ENCODE measurements at places on chromosomes 11 and 22.

DNA sequence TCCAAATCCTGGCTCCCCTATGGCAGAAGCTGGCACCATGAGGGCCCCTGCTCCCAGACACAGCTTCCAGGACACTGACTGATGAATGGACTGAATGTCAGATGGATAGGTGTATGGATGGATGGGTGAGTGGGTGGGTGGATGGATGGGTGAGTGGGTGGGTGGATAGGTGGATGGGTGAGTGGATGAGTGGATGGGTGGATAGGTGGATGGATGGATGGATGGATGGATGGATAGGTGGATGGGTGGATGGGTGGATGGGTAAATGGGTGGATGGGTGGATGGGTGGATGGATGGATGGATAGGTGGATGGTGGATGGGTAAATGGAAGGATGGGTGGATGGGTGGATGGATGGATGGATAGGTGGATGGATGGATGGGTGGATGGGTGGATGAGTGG lies 4.3 kb downstream of the FGF3 start:
- no peak for DNase-seq

GRCh38 chr11:12667646-12668045 lies 6.6 kb upstream of the TEAD1 start:
- DNase-seq = no peak

DNA sequence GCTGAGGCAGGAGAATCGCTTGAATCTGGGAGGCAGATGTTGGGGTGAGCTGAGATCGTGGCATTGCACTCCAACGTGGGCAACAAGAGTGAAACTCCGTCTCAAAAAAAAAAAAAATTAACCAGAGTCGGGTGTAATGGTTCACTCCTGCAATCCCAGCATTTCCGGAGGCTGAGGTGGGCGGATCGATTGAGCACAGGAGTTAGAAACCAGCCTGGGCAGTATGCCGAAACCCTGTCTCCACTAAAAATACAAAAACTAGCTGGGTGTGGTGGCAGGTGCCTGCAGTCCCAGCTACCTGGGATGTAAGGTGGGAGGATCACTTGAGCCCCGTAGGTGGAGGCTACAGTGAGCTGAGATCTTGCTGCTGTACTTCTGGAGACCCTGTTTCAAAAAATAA lies 1.5 kb downstream of the RANGAP1 start:
- no peak for DNase-seq

- no peak for DNase-seq
Measured at GRCh38 chr11:27217948-27218420, 145.0 kb downstream of the CCDC34 start.

- no peak for DNase-seq
Measured at GRCh38 chr22:44729391-44730021, 22.9 kb upstream of the ARHGAP8 start.

DNA sequence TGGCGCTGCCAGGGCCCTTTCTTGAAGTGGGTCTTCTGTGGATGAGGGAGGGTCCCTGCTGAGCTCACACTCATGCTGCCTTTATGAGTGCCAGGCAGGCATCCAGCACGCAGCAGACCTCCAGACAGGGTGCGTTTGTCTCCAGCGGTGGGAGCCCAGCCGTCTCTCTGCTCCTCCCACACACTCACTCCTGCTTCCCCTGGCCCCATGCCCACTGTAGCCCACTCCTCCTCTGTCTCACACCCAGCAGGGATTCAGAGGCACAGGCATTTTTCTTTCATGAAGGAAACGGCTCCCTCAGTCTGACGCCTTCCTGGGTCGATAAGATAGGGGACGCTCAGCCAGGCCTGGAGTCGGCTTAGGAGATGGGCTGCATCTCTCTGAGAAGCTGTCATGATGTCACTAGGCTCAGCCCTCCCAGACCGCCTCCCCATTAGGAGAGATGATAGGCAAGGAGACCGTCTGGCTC lies 183.9 kb upstream of the NCAM1 start:
- peak; percentile 16 for DNase-seq

Data from SK-N-MC (cell line).